Muscle of back (tissue), 13 donors: ENCODE measurements at places on chromosomes 13 and 19. TPM values are rescaled to one million over a fixed set of nuclear protein-coding genes. Genes with fewer than 3 reads are reported as not detected.

GRCh38 chr19:29651622-29652394 is 13.5 kb upstream of the PLEKHF1 start:
- no peak for DNase-seq

GRCh38 chr13:30156270-30156669 is 151.1 kb downstream of the KATNAL1 start:
- DNase-seq, result no peak

GRCh38 chr13:110455941-110456340 is 105.6 kb downstream of the RAB20 start:
- DNase-seq, result peak; percentile 81

The GNG8 gene
- not detected for polyA plus RNA-seq

The TIMM50 gene
- 46.8 TPM for polyA plus RNA-seq

The APOC1 gene
- polyA plus RNA-seq, result 14.1 TPM

The DLEU7 gene
- 0.91 TPM for polyA plus RNA-seq
